Esophagus mucosa (tissue), 1 donor: ENCODE measurements at places on chromosomes 16 and 17.

DNA sequence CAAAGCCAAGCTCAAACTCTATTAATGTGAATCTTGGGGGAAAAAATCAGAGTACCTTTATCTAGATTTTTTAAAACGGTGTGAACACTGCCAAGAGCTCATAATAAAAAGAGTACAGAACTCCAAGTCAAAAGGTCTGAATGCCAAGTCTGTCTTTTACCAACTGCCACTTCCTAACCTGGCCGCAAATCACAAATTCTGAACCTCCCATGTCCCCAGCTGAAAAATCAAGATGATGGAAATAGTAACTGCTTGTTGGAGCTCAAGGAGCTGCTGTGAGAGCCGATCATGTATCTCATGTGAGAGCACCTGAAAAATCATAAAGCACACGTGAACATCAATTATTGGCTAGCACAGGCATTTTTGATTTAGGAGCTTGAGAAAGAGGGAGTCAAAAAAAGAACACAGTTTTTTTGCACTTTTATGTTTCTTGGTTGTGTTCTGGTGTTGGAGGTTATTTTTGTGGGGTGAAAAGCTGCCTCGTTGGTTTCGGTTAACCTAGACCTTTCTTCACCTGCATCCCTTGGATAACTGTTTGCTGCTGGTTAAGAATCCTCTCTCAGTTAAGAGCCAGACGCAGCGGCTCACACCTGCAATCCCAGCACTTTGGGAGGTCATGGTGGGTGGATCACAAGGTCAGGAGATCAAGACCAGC is 50.5 kb downstream of the GAS7 start:
- no peak for ATAC-seq

DNA sequence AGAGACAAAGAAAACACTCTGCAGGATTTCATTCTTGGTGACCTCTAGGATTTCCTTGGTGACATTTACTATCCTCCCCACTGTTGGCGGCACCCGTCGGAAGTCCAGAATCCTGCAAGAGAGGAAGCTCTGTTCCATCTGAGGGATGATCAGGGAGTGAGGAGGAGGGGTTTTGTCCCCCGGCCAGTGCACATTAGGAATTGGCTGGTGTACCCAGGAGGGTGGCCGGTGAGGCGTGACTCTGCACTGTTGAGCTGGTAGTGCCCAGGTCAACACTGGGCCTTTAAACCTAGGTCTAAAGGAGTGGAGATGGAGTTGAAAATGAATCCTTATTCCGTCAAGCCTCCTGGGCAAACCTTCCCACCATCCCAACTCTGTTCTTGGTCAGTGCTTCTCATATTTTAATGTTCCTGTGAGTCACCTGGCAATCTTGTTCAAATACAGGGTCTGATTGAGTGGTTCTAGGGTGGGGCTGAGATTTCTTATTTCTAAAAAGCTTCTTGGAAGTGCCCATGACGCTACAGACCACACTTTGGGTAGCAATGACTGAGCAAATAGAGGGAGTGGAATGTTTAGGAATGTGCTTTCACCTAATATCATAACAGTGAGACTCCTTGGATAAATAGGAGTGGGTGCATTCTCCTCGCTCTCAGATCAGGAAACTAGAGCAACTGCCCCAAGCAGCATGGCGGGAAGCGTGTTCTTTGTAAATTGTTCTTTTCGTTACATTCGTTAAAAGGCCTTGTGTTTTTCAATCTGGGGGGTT is 30.7 kb downstream of the PRKAR1A start:
- peak; percentile 32 for ATAC-seq

DNA sequence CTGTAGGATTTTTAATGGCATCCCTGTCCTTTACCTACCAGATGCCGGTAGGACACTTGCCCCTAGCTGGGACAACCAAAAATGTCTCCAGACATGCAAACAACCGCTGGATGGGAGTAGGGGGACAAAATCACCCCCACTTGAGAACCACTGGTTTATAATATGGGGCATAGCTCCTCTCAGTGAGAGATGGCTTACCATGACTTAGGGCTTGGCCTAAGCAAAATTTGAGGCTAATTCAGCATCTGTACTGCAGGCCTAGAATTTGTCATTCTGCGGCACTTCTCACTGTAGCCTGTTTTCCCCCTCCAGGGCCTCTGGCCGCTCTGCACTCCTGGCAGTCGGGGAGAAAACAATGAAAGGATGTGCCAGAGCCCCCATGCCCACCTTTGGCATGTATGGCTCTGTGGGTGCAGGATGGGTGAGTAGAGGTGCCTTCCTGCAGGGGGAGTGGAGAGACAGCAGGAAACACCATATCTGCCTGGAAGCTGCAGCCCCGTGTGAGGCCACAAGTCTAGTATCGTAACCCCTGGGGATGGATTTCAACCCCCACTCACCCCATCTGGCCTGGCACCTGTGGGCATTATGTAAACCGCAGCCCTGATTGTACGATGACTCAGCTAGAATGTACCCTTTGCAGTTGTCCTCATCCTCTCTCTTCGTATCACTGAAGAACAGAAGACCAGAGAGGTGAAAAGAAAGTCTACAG is 268.1 kb downstream of the SOX9 start:
- no peak for ATAC-seq

DNA sequence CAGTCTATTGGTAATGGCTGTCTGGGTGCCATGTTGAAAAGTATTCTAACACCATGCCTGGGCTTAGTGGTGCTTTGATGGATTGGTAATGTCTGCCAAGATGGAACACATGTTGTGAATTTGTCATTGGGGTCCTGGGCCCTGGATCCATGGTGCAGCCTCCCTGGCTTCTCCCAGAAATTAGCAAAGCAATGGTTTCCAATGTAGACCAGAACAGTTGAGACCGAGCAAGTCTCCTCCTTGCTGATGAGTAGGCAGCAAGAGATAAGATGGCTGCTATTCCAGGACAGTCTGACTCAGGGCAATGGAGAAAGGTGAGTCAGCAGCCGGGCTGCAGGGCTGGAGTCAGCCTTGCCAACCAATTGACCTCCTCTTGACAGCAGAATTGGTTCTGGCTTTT is 30.8 kb downstream of the GPR139 start:
- no peak for ATAC-seq

- no peak for ATAC-seq
Measured at GRCh38 chr16:86406056-86406455, 104.3 kb upstream of the FOXF1 start.
